Activated naive CD4-positive, alpha-beta T cell treated with Interleukin-2 at 50 U/mL for 16 hours (primary cell): ENCODE measurements at places on chromosomes 2 and 18.

- DNase-seq = no peak
These were observed 2.1 kb upstream of the SMAD2 start for GRCh38 chr18:47932603-47933002.

GRCh38 chr2:36146765-36147164, 208.8 kb upstream of the CRIM1 start:
- no peak for DNase-seq

GRCh38 chr2:42859006-42859552, 66.7 kb upstream of the HAAO start:
- peak; percentile 47 for DNase-seq

GRCh38 chr2:164764996-164765395, 76.6 kb downstream of the COBLL1 start:
- DNase-seq = no peak

DNA sequence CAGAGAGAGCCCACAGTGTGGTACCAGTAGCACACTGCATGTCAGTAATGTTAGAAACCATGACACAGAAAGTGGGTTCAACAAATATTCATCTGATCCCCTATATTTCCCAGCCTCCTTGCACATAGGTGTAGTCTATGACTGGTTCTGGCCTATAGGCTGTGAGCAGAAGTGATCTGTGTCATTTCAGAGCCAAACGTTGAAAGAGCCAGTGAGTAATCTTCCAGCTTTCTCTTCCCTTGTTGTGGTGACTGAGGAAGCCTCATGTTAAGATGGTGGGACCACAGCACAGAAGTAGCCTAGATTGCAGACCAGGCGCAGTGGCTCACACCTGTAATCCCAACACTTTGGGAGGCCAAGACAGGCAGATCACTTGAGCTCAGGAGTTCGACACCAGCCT, 4.1 kb downstream of the TMEM237 start:
- no peak for DNase-seq

GRCh38 chr2:2269426-2269825, 61.6 kb downstream of the MYT1L start:
- DNase-seq = no peak

- DNase-seq = no peak
These were observed 67.3 kb downstream of the RHBDD1 start for GRCh38 chr2:226903179-226903578.

DNA sequence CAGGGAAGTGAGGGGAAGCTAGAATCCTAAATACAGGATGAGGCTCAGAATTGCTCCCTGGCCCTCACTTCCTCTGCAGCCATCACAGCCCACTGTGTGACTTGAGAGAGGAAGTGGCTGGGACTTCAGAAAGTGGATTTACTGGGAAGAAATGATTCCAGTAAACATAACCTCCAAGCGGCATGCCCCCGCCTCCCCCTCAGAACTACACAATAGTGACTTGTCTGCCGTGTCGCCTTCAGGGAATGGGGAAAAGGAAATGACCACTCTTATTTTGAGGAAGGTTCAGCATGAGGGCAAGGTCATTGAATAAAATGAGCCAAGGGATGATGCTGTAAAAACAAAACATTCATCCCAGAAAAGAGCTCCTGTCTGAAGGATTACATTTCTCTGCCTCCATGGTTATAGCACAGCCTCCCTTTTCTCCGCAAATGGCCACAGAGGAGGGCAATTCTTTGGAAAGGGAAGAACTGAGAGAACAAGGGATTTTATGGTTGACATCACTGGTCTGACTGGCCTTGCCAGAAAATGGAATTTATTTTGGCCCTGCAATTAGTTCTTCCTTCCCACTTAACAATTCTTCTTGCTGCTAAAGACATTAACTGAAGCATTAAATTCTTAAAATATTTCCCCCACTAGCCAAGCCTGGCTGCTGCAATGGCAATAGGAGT, 78.9 kb upstream of the DAPL1 start:
- DNase-seq = no peak

GRCh38 chr18:62438402-62438801, 84.4 kb upstream of the ZCCHC2 start:
- no peak for DNase-seq
